ENCODE measurements at places on chromosomes 12 and 14.

GRCh38 chr12:104729610-104730446 lies 228.3 kb downstream of the SLC41A2 start:
- no peak for DNase-seq

DNA sequence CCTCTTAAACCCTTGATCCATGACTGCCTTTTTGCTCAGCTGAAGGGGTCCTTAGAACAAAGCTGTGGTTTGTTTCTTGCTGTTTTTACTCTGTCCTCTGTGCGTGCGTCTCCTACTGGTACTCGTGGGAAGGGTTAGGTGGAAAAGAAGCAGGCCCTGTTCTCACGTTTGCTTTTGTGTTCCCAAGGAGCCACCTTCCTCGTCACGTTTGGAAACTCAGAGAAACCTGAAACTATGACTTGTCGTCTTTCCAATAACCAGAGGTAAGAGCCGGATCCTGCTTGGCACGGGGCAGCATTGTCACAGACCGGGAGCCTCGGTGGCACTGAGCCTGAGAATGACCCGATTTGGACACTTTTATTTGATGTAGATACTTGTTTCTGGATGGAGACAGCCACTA lies 13.1 kb downstream of the ZFYVE21 start:
- DNase-seq: no peak

DNA sequence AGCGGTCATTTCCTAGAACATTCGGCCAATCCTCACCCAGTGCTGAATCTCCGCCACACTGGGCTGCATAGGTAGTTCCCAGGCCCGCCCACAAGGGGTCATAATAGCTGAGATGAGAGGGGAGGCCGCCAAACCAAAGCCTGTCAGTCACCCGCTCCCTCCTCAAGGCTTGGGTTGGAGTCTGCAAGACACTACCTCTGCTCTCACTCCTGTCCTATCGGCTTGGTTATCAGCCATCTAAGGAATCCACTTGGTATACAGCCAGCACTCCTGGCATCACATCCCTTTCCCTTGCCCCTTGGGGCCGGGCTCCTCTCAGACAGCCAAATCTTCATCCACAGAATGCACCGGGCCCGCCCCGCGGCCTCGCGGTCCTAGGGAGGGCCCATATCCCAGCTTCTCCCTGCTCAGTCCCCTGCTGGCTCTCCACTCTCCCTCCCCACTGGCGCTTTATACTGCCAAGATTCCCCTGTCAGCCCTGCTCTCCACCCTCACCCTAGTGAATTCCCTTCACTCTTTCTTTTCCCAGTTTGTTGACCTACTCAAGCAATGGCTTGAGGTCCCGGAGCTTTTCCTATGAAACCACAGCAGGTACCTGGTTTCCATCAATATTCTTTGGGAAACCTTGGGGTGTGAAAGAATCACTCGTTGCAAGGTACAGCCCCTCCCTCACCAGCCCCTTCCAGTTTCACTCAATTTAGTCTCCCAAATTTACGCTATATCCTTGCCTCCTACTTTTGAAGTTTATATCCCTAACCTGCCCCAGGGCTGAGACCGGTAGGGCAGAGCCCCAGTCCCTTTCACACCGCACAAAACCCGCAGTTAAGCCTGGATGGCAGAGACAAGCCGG lies 1.4 kb downstream of the IFFO1 start:
- peak; percentile 94 for DNase-seq

GRCh38 chr12:123934016-123934620 lies 38.5 kb downstream of the CCDC92 start:
- no peak for DNase-seq

DNA sequence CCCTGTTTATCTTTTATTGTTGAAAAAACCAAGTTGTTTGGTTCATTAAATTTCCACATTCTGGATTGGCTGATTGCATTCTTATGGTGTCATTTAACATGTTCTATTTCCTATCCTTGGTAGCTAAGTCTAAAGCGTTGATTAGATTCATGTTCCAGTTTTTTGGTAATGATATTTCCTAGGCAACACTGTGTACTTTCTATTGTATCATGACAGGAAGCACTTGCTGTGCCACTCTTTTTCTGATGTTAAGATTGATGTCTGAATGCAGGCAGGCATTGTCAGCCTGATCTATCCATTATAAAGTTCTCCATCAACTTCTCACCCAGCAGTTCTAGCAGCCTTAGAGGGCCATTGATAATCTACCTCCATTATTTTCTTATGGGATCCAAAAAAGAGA lies 91.1 kb upstream of the ARID2 start:
- DNase-seq: no peak

DNA sequence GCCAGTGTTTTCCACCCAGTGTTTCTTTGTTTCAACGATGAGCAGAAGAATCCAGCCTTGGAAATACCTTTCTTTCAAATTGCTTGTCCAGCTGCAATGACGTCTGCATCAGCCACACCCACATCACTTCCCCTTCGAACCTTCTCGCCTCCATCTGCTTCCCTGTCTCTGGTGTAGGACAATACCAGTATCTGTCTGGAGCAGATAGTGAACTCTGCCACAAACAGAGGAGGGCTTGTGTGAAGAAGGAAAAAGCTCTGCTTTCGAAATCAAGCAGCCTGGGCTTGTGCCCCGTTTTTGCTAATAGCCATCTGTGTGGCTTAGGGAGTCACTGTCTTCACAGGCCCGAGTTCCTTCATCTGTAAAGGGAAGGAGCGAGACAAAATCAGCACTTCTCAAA lies 415.4 kb downstream of the ZFP36L1 start:
- DNase-seq: peak; percentile 85

- DNase-seq: no peak
Observed at GRCh38 chr12:121815263-121815662, 11.5 kb downstream of the SETD1B start.
